ENCODE measurements at places on chromosomes 11 and 22.

DNA sequence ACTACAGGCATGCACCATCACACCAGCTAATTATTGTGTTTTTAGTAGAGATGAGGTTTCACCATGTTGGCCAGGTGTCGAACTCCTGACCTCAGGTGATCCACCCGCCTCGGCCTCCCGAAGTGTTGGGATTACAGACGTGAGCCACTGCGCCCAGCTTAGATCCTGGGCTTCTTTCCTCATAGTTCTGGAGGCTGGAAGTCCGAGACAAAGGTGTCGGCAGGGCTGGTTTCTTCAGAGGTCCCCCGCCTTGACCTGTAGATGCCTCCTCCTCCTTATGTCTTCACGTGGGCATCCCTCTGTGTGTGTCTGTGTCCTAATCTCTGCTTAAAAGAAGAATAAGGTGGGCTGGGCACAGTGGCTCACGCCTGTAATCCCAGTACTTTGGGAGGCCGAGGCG lies 44.2 kb upstream of the FBLN1 start:
- no peak for DNase-seq

GRCh38 chr11:299951-300735 lies 817 bp upstream of the IFITM5 start:
- no peak for DNase-seq

DNA sequence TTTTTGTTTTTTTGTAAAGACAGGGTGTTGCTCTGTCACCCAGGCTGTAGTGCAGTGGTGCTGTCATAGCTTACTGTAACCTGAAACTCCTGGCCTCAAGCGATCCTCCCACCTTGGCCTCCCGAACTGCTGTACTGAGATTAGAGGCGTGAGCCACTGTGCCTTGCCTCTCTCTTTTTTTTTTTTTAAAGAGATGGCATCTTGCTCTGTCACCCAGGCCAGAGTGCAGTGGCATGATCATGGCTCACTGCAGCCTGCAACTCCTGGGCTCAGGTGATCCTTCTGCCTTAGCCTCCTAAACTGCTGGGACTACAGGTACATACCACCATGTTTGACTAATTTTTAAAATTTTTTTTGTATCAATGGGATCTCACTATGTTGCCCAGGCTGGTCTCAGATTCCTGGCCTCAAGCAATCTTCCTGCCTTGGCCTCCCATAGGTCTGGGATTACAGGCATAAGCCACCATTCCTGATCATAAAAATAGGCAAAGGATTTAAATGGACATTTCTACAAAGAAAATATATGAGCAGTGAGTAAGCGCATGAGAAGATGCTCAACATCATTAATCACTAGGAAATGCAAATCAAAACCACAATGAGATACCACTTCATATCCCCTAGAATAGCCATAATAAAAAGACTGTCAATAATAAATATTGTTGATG lies 17.3 kb upstream of the CLNS1A start:
- no peak for DNase-seq

DNA sequence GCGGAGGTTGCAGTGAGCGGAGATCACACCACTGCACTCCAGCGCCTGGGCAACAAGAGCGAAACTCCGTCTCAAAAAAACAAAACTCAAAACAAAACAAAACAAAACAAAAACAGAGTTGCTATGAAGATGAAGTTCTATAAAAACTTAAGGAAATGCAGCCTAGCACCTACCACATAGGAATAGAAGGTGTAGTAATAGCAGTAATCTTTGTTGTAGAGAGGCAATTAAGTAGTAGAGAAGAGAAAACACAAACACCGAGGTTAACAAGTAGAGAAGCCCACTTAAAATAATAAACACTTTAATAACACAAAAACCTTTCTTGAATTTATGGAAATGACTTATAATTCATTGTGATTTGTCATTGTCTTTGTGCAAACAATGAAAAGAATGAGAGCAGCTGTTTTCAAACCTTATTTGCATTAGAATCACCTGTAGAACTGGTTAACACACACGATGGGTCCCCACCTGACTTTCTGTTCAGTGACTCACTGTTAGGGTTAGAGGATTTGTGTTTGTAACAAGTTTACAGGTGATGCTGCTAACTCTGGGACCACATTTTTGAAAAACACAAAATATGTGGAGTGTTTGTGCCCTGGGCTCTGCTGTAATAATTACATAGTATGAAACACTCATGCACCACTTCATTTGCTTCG lies 43.1 kb downstream of the TYR start:
- DNase-seq = no peak

- no peak for DNase-seq
Observed at GRCh38 chr11:86977441-86978050, 22.4 kb upstream of the FZD4 start.

GRCh38 chr22:41931701-41932269 lies 5.2 kb upstream of the TNFRSF13C start:
- DNase-seq = no peak

DNA sequence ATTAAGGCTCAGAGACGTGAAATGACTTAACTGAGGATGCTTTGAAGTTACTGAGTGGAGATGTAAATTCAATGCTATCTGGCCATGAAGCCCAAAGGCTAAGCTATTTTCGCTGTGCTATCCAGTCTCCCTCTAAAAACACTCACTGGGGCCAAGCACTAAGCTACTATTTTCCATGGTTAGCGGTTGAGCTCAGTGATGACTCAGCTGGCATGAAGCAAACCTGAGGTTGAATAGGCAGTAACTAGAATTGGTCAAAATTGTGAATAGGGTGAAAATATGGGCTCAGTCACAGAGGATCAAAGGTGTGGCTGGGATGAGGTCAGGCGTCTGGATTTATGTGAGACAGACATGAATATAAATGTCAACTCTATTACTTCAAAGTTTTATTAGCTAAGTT lies 564.2 kb upstream of the KIRREL3 start:
- DNase-seq = peak; percentile 18

- DNase-seq = no peak
Observed at GRCh38 chr22:46088541-46089311, 61.6 kb upstream of the PPARA start.

- DNase-seq = no peak
Observed at GRCh38 chr11:7871056-7871455, 60.0 kb downstream of the OR10A6 start.

GRCh38 chr11:20197881-20198280 lies 37.6 kb upstream of the DBX1 start:
- no peak for DNase-seq

DNA sequence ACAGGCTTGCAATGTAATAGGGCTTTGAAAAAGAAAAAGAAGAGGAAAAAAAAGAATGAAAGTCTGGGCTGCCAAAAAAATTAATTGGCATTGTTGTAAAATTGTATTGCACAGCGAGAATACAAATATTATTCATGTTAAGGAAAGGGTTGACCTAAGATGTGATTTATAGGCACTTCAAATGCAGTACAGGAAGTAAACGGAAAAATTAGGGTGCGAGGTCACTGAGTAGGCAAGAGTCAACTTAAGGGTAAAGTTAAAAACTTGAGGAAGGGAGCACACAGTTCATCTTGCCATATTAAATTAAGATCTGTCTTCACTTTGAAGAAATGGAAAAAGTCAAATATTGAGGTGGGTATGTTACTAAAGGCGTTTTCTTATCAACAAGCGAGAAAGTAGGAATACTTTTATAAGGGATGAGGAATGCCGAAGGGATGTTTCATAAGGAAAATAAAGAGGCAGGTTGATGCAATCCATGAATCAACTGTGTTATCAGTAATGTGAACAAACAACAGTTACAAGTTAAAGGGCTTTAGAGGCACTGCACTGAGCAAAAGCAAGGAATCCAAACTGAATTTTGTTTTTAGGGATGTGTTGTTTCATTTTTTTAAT lies 123.0 kb downstream of the WT1 start:
- DNase-seq = no peak

DNA sequence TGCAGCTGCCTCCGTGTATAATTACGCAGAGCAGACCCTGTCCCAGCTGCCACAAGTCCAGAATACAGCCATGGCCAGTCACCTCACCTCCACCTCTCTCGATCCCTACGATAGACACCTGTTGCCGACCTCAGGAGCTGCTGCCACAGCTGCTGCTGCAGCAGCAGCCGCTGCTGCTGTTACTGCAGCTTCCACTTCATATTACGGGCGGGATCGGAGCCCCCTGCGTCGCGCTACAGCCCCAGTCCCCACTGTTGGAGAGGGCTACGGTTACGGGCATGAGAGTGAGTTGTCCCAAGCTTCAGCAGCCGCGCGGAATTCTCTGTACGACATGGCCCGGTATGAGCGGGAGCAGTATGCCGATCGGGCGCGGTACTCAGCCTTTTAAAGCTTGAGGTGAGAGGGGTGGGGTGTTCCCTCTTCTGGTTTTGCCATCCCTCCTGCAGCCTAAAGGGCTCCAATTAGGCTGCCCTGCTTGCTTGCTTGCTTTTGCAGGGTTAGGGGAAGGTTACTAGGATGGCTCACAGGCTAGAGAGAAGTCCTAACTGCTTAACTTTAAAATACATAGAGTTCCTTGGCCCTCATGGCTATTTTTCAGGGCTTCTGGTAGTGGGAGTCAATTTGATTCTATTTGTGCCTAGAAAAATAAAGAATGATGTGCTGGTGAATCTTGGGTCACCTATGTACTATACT lies 5.4 kb downstream of the RBM4 start:
- DNase-seq = no peak

DNA sequence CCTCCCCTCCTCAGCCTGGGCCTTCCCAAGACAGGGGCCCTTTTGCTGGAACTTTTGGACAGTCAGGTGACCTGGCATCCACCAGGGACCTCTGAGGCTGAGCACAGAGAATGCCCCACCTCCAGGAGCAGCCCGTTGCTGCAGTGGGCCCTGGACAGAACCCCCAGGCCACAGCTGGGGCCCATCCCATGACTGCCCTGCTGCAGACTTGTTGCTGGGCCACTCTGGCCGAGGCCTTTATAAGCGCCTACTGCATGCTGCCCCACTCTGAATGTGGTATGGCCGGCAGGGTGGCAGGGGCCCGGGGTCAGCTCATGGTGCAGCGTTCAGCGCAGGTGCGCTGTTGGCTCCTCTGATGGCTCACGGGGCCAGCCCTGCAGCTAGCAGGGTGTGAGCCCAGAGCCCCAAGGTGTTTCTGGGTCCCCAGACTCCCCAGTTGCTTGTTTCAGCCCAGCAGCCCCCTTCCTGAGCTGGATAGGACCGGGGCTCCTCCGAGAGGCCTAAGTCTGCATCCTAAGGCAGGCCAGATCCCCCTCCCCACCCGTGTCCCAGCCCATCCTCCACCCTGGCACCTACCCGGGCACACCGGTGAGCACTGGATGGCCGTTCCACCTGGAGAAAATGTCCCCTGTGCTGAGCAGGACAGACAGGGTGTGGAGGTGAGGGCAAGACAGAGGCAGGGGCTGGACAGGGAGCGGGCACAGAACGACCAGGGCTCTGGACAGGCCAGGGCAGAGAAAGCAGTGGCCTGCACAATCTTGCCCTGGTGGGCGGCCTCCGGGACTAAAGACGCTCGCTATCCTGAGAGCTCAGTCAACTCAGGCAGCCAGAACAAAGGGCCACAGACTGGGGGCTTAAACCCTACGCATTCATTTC lies 28.1 kb upstream of the TH start:
- no peak for DNase-seq

GRCh38 chr22:37173709-37174108 lies 14.3 kb downstream of the C1QTNF6 start:
- DNase-seq = no peak

GRCh38 chr11:121298774-121299173 lies 6.2 kb downstream of the SC5D start:
- no peak for DNase-seq

GRCh38 chr22:28702891-28703290 lies 23.3 kb upstream of the TTC28 start:
- DNase-seq = no peak

DNA sequence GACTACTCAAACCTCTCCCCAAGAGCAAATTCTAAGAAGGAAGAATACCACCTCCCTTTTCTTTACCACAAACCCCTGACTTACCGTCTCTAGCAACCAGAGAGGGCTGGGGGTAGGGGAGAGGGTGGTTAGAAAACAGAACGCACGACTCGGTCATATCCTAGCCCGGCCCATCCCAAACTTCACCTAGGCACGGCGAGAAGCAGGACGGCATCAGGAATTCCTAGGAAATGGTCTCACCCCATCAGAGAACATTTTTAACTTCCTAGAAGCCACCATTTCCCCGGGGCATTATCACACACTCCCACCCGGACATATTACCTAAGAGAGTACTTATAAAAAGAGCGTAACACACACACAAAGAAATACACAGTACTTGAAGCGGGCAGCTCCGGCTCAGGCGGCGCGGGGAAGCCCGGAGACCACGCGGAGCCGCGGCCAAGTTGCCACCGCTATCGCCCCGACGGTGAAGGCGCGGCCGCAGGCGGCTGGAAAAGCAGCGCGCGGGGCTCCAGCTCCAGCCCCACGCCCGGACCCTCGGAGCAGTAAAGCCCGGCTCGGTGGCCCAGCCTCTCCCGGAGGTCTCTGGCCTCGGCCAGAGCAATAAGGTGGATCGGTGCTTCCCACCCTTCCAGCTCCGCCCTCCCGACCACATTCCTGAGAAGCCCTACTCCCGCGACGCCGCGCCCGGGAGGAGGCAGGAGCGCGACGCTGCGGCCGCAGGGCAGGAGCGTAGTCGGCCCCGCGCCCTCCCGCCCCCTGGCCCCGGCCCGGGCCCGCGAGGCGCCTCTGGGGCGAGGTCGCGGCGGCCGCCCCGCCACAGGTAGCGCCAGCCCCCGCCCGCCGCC lies 878 bp downstream of the RRAS2 start:
- DNase-seq = no peak

- no peak for DNase-seq
Observed at GRCh38 chr11:112320668-112321067, 60.0 kb upstream of the PLET1 start.

DNA sequence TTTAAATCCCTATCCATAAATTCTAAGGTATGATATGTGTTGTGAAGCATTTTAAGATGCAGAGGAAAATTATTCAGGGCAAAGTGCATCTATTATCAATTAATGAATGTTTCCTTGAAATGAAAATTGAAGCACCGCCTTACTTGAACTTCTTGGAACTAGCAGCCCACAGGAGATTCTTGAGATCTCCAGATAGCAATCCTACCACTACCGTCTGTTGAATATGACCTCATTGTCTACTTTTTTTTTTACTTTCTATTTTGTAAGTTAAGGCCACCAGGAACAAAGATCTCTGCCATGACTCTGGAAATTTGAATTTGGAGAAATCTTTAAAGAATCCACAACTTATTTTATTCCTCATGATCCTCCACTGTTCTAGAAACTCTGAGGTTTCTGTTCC lies 808.7 kb downstream of the KCNA4 start:
- no peak for DNase-seq

- DNase-seq = no peak
Observed at GRCh38 chr22:47032956-47033647, 270.7 kb downstream of the TBC1D22A start.

DNA sequence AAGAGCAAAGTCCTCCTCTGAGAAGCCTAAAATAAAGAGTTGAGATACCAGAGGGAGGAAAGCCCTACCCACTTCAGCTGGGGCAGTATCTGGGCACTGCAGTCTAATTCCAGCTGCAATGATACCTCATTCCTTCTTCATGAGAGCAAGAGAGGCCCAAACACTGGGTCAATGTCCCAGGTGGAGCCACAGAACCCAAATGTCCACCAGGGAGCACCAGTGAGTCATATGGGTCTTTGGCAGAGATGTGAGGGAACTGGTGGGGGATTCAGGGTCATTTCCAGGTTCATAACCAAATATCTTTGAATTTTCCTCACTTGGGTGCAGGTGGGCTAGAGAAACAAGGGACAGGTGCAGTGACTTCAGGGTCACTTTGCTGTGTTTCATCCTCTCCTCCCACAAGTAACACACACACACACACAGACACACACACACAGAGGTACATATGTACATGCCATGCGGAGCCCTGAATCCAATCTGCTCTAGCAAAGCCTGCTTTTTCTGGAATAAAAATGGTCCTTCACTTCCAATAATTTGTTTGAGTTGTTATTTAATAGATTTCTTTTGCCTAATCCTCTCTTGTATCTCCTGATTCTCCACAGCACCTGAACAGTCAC lies 585.4 kb downstream of the SOX6 start:
- DNase-seq = no peak
